Epithelial cell of proximal tubule (primary cell): ENCODE measurements at places on chromosomes 5 and 9. TPM values are rescaled to one million over a fixed set of nuclear protein-coding genes. Genes with fewer than 3 reads are reported as not detected.

PCDHGA6 gene
- total RNA-seq = 0.35 and 0.36 TPM in 2 replicates

SLC12A7 gene
- 15.2 and 32.8 TPM in 2 replicates for total RNA-seq

FOXD4L6 gene
- not detected in 2 replicates for total RNA-seq

CDH6 gene
- 12.5 and 34.9 TPM in 2 replicates for total RNA-seq

SLC6A3 gene
- not detected in 2 replicates for total RNA-seq

MIGA2 gene
- total RNA-seq = 18.0 and 25.4 TPM in 2 replicates

SLC36A2 gene
- total RNA-seq = not detected in 2 replicates

GRCh38 chr9:88180081-88180765, 41.9 kb upstream of the SPATA31C2 start:
- DNase-seq = no peak

DNA sequence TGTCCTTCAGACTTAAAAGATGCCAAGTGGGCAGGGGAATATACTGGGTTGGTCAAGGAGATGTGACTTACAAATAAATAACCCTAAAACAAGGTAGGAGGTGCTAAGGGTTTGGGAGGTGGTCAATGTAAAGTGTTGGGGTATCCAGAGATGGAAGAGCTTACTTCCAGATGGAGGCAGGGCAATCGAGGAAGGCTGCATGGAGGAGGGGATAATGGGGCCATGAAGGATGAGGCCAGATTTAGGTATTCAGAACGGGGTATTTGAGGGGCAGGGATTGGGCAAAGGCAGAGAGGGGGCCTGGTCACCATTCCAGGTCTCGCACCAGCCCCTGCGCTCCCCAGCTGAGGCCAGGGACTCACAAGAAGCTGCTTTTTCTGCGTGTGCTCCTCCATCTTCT, 57.9 kb upstream of the FBXW11 start:
- no peak for DNase-seq

- no peak for DNase-seq
These were observed 7.5 kb downstream of the ADAMTS6 start for GRCh38 chr5:65474130-65474711.

DNA sequence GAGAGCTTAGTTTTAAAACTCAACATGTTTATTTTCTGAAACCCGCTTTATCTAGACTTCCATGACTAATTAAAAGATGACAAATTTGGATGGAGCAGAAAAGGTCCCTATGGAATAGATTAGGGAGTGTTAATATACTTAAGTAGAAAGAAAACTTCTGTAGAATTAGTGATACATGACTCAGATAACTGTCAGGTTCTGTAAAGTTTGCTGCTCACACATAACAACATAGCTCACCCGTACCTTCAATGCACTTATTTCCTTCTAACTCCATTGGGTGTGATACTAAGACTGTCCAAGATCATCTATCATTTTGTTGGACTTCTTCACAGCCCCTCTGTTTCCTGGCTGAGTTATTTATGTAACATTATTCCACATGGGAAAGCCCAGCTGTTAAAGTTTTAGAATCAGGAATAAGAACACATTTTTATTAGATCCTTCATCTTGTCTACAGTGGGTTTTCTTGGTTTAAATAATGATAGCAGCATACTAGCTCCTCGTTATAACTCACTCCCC, 27.8 kb downstream of the TMEM167A start:
- no peak for DNase-seq

- peak; percentile 82 for DNase-seq
These were observed 70.5 kb upstream of the RAI14 start for GRCh38 chr5:34585601-34586104.

- peak; percentile 37 for DNase-seq
These were observed 48.0 kb upstream of the DMRT3 start for GRCh38 chr9:928363-929042.

DNA sequence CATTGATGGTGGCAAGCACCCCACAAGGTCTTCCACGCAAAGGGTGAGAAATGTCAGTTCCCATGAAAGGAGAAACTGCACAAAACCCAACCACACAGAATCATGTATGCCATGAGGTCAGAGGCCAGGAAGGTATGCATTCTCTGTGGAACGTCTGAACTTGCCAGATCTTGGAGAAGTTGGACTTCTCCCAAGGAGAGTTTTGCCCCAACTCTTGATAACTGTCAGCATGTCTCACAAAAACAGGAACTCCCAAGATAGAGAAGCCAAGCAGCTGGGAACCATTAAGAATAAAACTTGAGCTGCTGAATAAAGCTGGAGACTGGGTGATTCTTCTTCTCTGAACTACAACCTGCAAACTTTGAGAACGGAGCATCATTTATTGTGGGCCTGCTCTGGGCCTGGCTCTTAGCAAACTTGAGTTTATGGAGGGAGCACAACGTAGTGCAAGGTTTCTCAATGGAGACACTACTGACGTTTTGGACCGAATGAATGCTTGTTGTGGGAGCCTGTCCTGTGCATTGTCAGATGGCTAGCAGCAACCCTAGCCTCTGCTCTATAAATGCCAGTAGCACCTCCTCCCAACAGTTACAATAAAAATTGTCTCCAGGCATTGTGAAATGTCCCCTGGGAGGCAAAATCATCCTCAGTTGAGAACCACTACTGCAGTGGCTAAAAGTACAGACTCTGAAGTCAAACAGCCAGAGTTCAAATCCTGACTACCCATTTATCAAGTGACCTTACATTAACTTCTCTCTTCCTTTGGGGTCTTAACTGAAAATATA, 193.5 kb downstream of the ACTL7B start:
- no peak for DNase-seq

DNA sequence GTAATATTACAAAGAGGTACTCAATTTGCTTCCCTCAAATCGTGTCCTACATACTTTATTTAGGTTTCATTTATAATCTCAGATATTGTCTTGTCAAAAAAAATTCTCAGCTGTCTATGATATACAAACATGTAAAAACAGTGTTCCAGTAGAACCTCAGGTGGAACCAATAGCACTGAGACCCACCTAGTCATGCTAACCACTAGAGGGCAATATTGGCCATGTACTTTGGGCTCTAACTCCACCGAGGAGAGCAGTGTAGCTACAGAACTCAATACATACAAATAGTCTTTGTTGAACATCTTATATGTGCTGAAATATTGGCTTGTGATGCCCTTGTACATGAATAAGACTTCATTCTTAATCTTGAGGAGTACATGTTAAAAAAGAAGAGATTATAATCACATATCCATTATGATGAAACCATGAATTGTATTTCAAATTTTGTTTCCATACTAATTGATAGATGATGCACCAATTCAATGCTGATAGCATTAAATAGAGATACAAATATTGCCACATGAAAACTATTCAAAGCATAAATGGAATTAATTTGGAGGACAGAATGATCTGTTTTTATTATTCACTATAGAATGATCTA, 71.2 kb upstream of the CNTLN start:
- DNase-seq = no peak

- no peak for DNase-seq
These were observed 1826.2 kb upstream of the CDH6 start for GRCh38 chr5:29367176-29367833.

GRCh38 chr9:78884611-78885150, 587.8 kb downstream of the PSAT1 start:
- DNase-seq = no peak

DNA sequence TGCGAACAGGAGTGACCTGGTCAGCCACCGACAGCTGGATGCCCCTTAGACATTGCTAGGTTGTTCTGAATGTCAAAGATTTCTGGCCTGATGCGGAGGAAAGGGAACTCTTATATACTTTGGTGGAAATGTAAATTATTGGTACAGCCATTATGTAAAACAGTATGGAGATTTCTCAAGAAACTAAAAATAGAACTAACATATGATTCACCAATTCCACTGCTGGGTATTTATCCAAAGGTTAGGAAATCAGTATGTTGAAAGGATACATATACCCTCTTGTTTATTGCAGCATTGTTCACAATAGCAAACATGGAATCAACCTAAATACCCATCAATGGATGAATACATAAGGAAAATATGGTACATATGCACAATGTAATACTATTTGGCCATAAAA, 31.8 kb downstream of the DMRT3 start:
- DNase-seq = no peak

- no peak for DNase-seq
These were observed 102.0 kb downstream of the MVB12B start for GRCh38 chr9:126428534-126429175.
